Activated CD8-positive, alpha-beta memory T cell treated with anti-CD3 and anti-CD28 coated beads, Interleukin-2, amount 10 ng/mL, durations not matched to agents 7 days and 5 days (primary cell): ENCODE measurements at places on chromosomes 6 and 20. TPM values are rescaled to one million over a fixed set of nuclear protein-coding genes. Genes with fewer than 3 reads are reported as not detected.

RUNX2 gene
- total RNA-seq = 19.9 TPM

DNA sequence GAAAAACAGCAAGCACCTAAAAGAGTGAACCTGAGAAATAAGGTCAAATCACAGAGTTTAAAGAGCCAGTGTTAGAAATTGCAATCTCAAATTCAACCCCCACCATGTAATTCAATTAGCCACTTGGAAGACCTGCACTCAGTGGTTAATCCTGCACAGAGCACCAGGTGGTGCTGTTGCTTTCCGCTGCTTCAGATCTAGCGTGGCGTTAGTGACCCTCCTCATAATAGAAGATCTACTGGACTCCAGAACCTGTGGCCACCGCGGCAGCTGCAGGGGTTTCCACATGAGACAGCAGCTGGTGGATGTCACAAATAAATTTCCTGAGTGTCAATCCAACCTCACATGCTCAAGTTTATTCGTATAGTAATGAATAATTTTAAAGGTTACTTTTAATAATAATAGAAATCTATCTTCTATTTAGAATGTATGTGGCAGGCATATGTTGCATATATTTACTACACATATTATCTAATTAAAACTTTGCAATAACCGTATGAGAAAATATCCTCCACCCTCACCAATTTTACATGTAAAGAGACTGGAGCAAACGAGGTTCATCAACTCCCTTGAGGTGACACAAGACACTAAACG lies 84.4 kb downstream of the SYNE1 start:
- DNase-seq = peak; percentile 50

DNA sequence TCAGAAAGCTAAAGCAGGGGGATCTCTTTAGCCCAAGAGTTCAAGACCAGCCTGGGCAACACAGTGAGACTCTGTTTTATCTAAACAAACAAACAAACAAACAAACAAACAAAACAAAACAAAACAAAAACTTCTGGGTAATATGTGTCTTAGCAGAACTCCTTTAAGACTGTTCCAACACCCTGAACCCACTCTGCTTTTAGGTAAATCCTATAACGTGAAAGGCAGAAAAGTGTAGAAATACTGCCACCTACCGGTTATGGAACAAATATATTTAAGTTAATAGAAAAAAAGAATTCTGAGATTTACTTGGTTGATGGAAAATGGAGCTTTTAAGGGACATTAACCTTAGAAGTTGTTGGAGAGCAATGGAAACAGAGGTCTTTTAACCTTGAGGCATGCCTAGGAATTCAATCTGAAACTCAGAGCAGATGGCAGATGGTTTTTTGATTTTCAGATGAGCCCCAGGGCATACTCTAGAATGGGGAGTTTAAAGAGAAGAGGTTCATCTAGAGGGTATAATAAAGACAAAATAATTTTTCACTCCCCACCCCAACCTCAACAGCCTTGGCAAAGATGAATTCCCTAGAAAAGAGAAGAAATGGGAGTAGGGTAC lies 38.5 kb downstream of the SOD2 start:
- DNase-seq = no peak

DNA sequence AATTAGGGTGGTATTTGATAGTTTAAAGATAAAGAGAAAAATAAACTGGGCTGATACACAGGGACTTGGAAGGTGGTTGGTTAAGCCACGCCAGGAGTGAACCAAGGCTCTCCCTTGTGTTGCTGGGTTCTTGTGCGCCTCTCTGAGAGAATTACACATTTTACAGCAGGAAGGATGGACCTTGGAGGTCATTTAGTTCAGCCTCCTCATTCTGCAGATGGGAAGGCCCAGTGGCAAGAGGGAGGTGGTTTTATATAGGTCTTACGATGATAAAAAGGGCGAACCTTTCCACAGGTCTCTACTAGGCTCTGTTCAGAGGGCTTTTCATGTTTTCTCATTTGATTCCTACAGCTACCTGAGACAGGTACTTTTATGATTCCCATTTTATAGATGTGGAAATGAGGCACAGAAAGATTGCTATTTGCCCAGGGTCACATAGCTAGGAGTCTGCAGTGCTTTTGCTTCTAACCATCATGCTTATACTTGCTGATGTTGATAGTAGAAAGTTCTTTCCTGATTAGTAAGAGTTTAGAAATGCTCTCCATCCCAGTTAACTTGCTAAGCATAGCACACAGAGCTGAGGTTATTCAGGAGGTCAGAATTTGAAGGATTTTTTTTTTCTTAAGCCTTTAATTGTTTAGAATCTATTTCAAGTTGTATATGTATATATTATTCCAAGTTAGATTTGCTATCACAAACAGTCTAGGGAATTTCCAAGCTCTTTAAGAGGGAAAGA lies 12.8 kb downstream of the HIVEP1 start:
- no peak for DNase-seq

GRCh38 chr6:18045507-18045906 lies 58.1 kb upstream of the KIF13A start:
- DNase-seq = no peak

DNA sequence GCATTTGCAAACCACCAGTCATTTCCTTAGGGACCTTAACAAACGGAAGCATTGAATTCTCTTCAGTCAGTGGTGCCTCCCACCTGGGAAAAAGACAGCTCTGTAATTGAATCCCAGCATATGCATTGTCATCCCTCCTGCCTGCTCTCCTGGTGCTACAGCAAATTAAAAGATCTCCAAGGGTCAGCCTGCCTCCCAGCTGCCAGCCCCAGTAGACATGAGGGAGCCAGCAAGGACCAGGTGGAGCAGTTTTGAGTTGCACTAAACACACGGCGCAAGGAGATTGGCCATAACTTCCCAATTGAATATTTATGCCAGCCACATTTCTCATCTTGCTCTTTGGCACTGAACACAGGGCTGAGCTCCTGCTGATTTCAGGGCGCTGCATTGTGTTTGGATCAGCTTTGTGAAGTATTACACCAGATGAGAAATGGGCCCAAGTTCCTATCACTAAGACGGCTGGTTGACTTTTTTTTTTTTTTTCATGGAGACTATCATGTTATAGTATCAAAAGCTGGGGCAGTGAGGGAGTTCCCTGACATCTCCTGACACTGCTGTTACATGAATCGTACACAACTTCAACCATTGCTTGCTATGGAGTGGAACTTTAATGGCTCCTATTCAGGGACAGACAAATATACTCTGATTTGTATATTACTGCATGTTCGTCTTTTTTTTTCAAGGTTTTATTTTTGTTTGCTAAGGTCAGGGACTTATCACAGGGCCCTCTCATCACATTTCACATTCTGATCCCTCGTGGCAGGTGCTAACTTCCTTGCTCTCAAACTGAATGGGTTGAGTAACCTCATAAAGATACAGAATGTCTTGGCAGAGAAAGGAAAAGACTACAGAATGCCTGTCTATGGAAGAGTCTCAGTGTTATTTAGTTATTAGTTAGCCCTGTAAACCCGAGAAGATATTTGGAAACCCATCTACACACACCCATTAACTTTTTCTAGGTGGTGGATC lies 191.1 kb downstream of the EYA4 start:
- DNase-seq = no peak
